ENCODE measurements at places on chromosomes 13 and 19.

DNA sequence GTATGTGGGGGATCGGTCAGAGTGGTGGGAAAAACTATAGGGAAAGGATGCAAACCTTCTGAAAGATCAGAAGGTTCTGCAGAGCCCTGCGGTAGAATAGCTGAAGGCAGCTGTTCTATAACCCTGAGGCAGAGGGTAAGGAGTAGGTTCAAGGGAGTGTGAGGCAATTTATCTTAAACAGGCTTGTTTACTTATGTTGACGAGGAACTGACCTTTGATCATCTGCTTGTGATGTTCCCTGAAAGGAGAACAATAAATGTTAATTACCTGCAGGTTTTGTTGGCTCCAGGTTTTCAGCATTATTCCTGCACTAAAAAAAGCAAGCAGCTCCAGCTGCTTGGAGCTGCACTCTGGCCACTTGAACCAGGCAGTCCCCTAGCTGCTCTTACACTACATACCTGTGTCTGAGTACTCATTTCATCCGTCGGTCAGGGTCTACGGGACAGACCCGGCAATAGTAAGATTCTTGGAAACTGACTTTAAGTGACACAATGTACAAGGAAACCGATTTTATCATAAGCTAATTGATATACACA lies 202.1 kb downstream of the TBC1D4 start:
- no peak for DNase-seq

- DNase-seq, result no peak
Observed at GRCh38 chr19:868458-869244, 9.2 kb downstream of the CFD start.

GRCh38 chr13:76148374-76148773 lies 512.2 kb downstream of the LMO7 start:
- no peak for DNase-seq

- no peak for DNase-seq
Observed at GRCh38 chr13:32720026-32720425, 133.8 kb downstream of the PDS5B start.

GRCh38 chr13:112638157-112638750 lies 50.3 kb upstream of the TUBGCP3 start:
- DNase-seq, result peak; percentile 31

DNA sequence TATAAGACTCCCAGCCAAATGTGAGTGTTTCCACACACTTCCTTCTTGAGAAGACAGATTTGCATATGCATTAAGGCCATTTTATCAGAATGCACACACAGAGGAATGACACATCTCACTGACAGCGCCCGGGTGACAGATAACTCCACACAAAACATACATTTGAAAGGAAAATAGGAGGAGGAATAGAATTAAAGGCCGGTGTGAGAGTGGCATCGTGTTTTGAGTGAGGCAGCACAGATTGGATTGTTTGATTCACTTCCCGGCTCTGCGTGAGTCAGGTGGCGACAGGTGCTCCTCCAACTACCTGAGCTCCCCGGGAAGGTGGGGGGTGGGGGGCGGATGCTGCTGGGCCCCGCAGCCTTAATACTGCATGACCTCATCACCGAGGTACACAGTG lies 429.0 kb downstream of the TSHZ3 start:
- DNase-seq, result no peak

GRCh38 chr19:33616857-33617256 lies 4.9 kb upstream of the CHST8 start:
- DNase-seq, result no peak

DNA sequence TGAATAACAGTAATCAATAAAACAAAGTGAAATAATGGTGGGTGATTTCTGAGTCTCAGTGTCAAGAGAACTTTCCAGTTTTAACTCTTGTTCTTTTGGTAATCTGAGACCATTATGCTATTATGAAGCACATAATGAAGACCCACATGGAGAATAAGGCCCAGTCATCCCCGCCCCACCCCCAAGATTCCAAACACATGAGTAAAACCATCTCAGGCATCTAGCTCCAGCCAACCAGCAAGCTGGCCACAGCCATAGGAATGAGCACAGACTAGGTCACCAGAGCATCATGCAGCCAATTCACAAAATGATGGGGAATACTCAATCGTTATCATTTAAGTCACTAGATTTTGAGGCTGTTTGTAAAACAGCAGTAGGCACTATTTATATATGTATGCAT lies 1769.0 kb upstream of the PCDH20 start:
- DNase-seq, result no peak

GRCh38 chr19:2627319-2627829 lies 75.1 kb downstream of the GNG7 start:
- DNase-seq, result peak; percentile 78

DNA sequence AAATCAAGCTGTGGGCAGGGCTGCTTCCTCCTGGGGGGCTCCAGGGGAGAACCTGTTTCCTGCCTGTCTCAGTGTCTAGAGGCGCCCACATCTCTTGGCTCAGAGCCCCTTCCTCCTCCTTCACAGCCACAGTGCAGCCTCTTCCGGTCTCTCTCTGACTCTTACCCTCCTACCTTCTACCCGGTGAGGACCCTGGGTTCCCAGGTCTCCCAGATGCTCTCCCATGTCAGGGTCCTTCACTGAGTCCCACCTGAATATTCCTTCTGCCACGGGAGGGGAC lies 153.1 kb downstream of the KDM4B start:
- no peak for DNase-seq

GRCh38 chr13:110421061-110421460 lies 114.0 kb downstream of the COL4A2 start:
- no peak for DNase-seq

- no peak for DNase-seq
Observed at GRCh38 chr19:23769691-23770468, 11.2 kb upstream of the ZNF681 start.

DNA sequence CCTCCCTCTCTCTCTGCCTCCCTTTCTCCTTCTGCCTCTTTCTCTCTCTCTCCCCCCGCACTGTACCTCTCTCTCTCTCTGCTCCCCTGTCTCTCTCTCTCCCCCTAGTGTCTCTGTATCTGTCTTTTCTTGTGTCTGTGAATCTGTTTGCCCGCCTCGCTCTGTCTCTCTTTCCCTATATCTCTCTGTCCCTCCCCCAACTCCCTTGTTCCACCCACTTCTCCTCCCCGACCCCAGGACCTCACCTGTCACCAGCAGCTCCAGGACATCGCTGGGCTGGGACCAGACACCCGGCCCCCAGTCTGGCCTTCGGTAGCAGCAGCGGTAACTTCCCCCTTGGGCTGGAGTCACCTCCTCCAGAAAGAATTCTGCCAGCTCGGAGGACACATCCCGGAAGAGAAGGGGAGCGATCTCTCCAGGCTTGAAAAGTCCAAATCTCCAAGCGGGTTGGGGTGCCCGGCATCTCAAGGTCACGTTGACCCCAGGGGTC lies 3.9 kb downstream of the OSCAR start:
- no peak for DNase-seq

DNA sequence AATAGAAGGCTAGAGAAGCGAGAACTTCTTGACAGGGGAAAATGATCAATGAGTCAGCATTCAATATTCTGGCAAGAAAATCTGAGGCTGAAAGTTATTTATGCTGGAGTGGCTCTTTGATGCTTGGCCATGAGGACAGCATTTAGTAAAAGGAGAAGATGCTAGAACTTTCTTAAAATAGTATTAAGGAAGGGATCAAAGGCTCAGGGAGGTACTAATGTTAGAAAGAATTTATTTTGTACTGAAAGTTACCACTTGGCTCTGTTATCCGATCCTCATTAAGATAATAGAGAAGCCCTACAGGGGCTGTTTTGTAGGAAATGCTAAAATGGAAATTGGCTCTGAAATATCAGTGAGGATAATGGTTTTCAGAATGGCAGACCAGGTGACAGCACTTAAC lies 1774.6 kb upstream of the PCDH20 start:
- DNase-seq, result no peak

DNA sequence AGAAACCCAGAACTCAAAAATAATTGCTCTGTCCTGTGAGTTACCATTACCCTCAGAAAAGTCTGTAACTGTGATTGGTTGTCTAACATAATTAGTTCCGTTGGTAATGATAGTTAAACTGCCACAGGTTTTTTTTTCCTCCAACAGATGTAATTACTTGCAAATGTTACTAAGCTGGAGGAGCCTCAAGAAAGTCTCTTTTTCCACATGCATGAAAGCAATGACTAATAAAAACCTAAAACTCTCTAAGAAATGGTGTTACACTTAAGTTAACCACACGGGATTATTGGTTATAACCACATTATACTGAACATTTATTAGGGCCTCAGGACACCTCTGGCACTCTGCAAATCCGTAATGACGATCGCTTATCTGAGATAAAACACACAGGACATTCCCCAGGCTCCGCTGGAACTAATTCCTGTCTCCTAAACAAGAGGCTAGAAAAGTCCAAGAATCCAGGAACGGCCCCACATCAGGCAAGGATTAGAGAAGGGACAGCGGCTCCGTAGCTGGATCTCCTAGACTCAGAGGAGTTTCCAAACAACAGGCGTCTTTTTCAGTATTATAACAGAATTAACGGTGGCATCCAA lies 753 bp downstream of the ZNF235 start:
- no peak for DNase-seq

GRCh38 chr13:30241532-30241931 lies 65.8 kb downstream of the KATNAL1 start:
- no peak for DNase-seq

- no peak for DNase-seq
Observed at GRCh38 chr13:93964146-93964512, 515.4 kb downstream of the DCT start.

GRCh38 chr13:73250061-73250460 lies 191.3 kb downstream of the KLF5 start:
- DNase-seq, result no peak

GRCh38 chr19:54279406-54279962 lies 1.4 kb downstream of the LILRB2 start:
- DNase-seq, result no peak

GRCh38 chr19:11007385-11007784 lies 46.6 kb downstream of the SMARCA4 start:
- no peak for DNase-seq

GRCh38 chr19:40646743-40647254 lies 43.7 kb downstream of the NUMBL start:
- DNase-seq, result peak; percentile 9

- no peak for DNase-seq
Observed at GRCh38 chr19:291006-291521, at the start of gene PLPP2. Gene PLPP2, minus strand, starts transcription at chr19:291403. Its CDS starts 67 bp downstream, at chr19:291336.

- DNase-seq, result no peak
Observed at GRCh38 chr13:105442040-105442439, 1093.4 kb downstream of the EFNB2 start.

DNA sequence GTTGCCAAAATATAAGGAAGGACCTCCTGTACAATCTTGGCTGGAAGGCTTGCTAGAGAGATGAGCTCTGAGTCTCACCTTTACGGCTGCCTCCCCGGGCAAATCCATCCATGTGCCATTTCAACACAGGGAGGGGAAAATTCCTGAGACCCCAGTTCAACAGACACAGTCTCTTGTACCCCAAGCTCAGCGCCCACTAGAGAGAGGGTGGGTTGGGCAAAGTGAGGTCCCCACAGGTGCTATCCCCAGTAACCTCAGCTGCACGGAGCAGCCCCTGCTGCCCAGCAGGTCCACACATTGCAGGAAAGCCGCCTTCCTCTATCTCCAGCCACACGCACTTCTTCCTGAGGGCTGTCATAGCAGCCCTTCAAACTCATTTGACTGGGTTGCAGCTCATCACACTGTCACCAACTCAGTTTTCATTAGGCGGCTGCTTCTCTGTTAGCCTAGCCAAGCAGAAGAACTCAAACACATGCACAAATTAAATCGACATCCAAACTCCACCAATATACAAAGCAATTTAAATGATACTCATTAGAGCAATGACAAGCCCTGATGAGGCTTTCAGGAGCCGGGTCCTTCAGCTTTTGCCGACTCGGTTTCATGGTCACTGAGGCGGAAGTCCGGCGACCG lies 80.4 kb downstream of the TSHZ3 start:
- no peak for DNase-seq

DNA sequence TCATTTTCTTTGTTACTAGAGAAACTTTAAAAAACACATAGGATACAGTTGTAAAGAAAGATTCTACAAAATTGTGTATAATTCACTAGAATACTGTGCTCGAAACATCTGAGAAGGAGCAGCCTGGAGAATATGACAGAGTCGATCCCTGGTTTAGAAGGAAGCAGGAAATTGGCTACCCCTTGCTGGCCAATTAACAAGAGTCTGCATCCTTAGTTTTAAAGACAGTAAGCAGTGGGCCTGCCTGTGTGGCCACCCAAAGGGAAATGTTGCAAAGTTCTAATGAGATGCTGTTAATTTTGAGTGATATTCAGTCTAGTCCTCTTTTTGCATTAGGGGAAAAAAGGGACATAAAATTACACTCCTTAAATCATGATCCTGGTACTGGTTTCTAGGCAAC lies 988.6 kb downstream of the PCDH17 start:
- DNase-seq, result no peak

GRCh38 chr13:100667894-100668293 lies 6.7 kb downstream of the TMTC4 start:
- DNase-seq, result no peak

- DNase-seq, result no peak
Observed at GRCh38 chr13:30480292-30480950, 14.7 kb upstream of the HMGB1 start.

DNA sequence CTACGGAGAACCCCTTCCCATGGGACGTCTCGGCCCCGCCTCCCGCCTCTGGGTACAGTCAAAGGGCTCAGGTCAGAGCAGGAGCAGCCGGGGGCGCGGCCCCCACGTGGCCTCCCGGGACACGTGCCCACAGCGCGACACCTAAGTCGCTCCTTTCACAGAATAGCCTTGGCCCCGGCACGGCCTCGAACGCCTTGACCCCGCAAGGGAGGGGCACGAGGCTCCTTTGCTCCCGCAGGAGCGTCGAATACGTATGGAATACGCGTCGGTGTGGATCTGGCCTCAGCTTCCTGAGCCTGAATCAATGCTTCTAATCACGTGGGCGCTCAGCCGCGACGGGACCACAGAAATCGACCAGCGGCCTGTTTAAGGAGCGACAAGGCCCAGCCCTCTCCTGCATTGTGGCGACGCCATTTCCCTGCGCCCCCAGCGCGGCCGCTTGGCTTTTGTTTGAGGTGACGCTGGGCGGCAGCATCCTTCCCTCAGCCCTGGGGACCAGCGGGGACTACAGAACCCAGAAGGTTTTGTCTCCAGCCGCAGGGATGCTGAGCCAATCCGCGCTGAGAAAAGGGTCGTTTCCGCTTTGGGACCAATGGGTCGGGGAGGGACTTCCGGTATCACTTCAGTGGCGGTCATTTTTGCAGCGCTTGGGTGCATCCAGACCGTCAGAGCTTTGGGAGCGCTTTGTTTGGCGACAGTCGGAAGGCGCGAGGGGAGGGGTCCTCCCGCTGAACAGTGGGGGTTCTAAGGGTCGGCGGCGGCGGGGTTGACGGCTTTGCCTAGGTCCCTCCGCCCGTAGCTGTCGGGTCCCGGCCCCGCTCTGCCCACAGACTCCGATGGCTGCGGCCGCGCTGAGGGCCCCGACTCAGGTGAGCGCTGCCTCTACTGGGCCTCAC lies at the start of gene ZIK1:
ZIK1 (plus strand) TSS at position 625 of the 896 bp plus-strand sequence; CDS start at position 837, 212 bp downstream.
- DNase-seq, result peak; percentile 88

- no peak for DNase-seq
Observed at GRCh38 chr19:10399878-10400277, 3.5 kb downstream of the CDC37 start.

GRCh38 chr19:48511800-48512503 lies at the start of gene LMTK3:
Gene LMTK3, minus strand, starts transcription at chr19:48511835. Its CDS starts 259 bp downstream, at chr19:48511576.
- peak; percentile 50 for DNase-seq

- no peak for DNase-seq
Observed at GRCh38 chr19:6230991-6231448, 48.8 kb downstream of the MLLT1 start.

GRCh38 chr13:63595811-63596210 lies 2180.2 kb upstream of the PCDH20 start:
- DNase-seq, result no peak

GRCh38 chr19:7819337-7819736 lies 10.7 kb upstream of the EVI5L start:
- no peak for DNase-seq

GRCh38 chr19:47430041-47430802 lies 10.9 kb upstream of the MEIS3 start:
- peak; percentile 71 for DNase-seq
